ENCODE measurements at places on chromosomes 5 and 9. TPM values are rescaled to one million over a fixed set of nuclear protein-coding genes. Genes with fewer than 3 reads are reported as not detected.

PGM5 gene
- total RNA-seq: 3.0 TPM

CENPK gene
- 1.8 TPM for total RNA-seq

CKMT2 gene
- 3.3 TPM for total RNA-seq

MCTP1 gene
- 17.3 TPM for total RNA-seq

FOXD4L6 gene
- 0.37 TPM for total RNA-seq

PPP1R26 gene
- total RNA-seq: 10.4 TPM

PCDHB10 gene
- total RNA-seq: 0.42 TPM

STPG3 gene
- total RNA-seq: not detected

ADAMTSL1 gene
- 531 TPM for total RNA-seq

DPM2 gene
- 8.9 TPM for total RNA-seq

EFNA5 gene
- total RNA-seq: 4.2 TPM

FCN1 gene
- not detected for total RNA-seq

CD14 gene
- 0.59 TPM for total RNA-seq

PDGFRB gene
- total RNA-seq: 69.6 TPM

NXNL2 gene
- 0.97 TPM for total RNA-seq

CNTFR gene
- not detected for total RNA-seq

ENTREP1 gene
- total RNA-seq: under 0.01 TPM

GABRA6 gene
- total RNA-seq: not detected

SH3PXD2B gene
- 51.0 TPM for total RNA-seq

MEF2C gene
- 10.1 TPM for total RNA-seq

ENG gene
- total RNA-seq: 31.6 TPM

FAM120A gene
- total RNA-seq: 87.3 TPM

SERF1A gene
- total RNA-seq: 2.8 TPM

FAM120AOS gene
- 37.5 TPM for total RNA-seq

SPARC gene
- 3,745 TPM for total RNA-seq

SLC12A2 gene
- 31.8 TPM for total RNA-seq

EIF4E1B gene
- total RNA-seq: not detected

PLPPR1 gene
- total RNA-seq: not detected

NFIB gene
- total RNA-seq: 16.4 TPM

PROB1 gene
- total RNA-seq: 0.59 TPM

GLRA1 gene
- total RNA-seq: not detected

SLCO6A1 gene
- not detected for total RNA-seq

NPR3 gene
- 1.2 TPM for total RNA-seq

LHX2 gene
- not detected for total RNA-seq

ZNF883 gene
- total RNA-seq: 1.2 TPM

PRUNE2 gene
- 6.2 TPM for total RNA-seq

PCDHA9 gene
- under 0.01 TPM for total RNA-seq

ANKRD18B gene
- total RNA-seq: 35.6 TPM

TEX48 gene
- total RNA-seq: not detected

RNF183 gene
- not detected for total RNA-seq

DOLK gene
- 24.0 TPM for total RNA-seq

CTNND2 gene
- under 0.01 TPM for total RNA-seq

SOHLH1 gene
- total RNA-seq: not detected

GARIN3 gene
- not detected for total RNA-seq

HAPLN1 gene
- total RNA-seq: 24.8 TPM

CARD9 gene
- 1.8 TPM for total RNA-seq

SH3RF2 gene
- total RNA-seq: 7.7 TPM

FABP6 gene
- not detected for total RNA-seq

CLTA gene
- total RNA-seq: 245 TPM

ERAP2 gene
- 5.8 TPM for total RNA-seq

IL13 gene
- not detected for total RNA-seq

SPATA31E1 gene
- not detected for total RNA-seq

GALNT12 gene
- 72.3 TPM for total RNA-seq

MARCHF6 gene
- total RNA-seq: 124 TPM

PCDHA12 gene
- total RNA-seq: 0.18 TPM

CCL27 gene
- 0.59 TPM for total RNA-seq
